ENCODE measurements at places on chromosomes 5 and 9.
A peak's percentile ranks its signal among the peaks of the same experiment; 100 is the strongest.

GRCh38 chr9:126974594-126974993, 60.0 kb downstream of the RALGPS1 start:
- no peak for DNase-seq

- DNase-seq: no peak
Measured at GRCh38 chr5:20648981-20649380, 661.0 kb upstream of the CDH18 start.

- no peak for DNase-seq
Measured at GRCh38 chr5:74282490-74282889, 358.0 kb downstream of the ENC1 start.

- no peak for DNase-seq
Measured at GRCh38 chr5:167934551-167934971, 356.9 kb upstream of the WWC1 start.

- DNase-seq: no peak
Measured at GRCh38 chr9:7370381-7370780, 429.2 kb downstream of the DMAC1 start.

DNA sequence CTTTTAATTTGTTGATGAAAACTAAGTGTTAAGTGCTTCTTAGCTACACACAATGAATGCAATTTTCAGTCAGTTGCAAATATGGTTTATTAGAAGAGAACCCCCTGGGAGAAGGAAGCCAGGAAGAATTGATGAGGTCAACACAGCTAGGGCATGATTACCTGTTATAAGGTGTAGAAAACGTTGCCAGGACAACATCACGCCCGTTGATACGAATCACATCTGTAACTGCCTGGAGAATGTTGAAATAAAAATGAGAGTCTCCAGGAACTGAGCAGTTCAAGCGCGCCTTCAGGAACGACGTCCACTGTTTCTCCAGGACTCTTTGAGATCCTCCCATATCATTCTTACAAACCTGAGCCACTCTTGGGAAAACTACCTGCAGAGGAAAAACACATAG, 88.0 kb downstream of the SEMA6A start:
- no peak for DNase-seq

GRCh38 chr5:4453655-4454054, 686.5 kb upstream of the ADAMTS16 start:
- no peak for DNase-seq

GRCh38 chr9:15295761-15296405, 11.1 kb downstream of the TTC39B start:
- DNase-seq: peak; percentile 32

GRCh38 chr9:77879437-77879943, 152.1 kb downstream of the GNAQ start:
- DNase-seq: no peak

GRCh38 chr5:62138607-62139006, 167.4 kb upstream of the KIF2A start:
- DNase-seq: no peak

GRCh38 chr5:64872044-64872443, 103.3 kb downstream of the CWC27 start:
- DNase-seq: no peak

DNA sequence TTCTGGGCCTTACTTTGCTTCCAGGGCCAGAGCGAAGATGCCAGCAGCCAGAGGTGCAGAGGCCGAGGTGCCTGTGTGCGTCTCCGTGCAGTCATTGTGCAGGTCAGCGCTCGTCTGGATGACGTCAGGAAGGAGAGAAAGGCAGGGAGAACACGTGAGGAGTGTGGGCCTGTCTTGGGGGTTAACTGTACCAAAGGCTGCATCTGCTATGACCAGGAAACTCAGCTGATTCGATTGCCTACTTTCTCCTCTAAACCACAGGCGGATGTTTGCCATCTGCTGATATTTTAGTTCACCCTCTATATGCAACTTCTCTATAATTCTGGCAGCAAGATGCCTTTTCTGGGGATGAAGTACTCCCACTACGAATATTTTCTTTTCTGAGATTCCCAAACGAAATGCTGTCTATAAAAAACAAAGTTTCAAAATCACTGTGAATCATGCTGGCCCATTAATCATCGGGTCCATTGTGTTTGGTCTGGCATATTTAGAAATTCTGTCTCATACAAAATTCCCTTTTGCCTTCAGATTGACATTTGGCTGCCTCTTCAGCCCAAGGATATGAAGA, 24.8 kb downstream of the PCSK1 start:
- DNase-seq: no peak

GRCh38 chr9:8533681-8534080, 734.1 kb upstream of the DMAC1 start:
- DNase-seq: no peak

GRCh38 chr5:161235569-161235968, 311.0 kb downstream of the GABRB2 start:
- DNase-seq: no peak

DNA sequence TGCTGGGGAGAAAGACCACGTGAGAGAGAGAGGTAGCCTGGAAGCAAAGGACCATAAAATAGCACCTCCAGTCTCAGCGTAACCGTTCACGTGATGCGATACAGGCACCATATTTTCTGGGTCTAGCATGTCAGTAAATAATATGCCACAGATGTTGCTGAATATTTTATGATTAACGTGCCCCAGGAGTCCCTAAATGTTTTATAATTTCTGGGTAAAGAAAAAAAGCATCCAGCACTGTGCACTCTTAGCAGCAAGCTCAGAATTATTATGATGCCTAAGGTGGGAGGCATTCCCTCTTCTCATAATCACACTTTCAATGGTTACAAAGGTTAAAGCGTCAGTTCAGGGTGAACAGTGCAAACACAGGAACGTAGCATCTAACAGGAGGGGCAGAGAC, 121.8 kb downstream of the CAVIN4 start:
- no peak for DNase-seq
